ENCODE measurements at places on chromosomes 7 and 10. TPM values are rescaled to one million over a fixed set of nuclear protein-coding genes. Genes with fewer than 3 reads are reported as not detected.

- no peak for DNase-seq
These were observed 101.6 kb upstream of the EEPD1 start for GRCh38 chr7:36051501-36051900.

GRCh38 chr10:14299556-14299955, 31.2 kb downstream of the FRMD4A start:
- DNase-seq: no peak

The NPFFR1 gene
- total RNA-seq: not detected

DNA sequence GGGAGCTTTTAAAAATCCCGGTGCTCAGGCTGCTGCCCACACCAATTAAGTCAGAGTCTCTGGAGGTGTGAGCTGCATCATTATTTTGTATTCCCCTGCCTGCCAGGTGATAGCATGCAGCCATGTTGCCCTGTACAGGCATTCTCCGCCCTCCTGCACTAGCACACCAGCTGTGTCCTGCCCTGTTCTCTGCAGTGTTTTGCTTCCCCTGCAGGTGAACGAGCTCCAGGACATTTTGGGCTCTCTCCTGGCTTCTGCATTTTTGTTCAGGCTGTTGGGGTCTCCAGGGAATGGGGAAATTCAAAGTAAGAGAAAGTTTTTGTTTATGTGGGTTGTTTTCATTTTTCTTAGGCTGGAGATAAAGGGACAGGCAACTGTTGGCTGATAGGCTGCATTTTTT, 271.0 kb upstream of the COBL start:
- no peak for DNase-seq

GRCh38 chr10:63901881-63902280, 380.7 kb downstream of the REEP3 start:
- no peak for DNase-seq

DNA sequence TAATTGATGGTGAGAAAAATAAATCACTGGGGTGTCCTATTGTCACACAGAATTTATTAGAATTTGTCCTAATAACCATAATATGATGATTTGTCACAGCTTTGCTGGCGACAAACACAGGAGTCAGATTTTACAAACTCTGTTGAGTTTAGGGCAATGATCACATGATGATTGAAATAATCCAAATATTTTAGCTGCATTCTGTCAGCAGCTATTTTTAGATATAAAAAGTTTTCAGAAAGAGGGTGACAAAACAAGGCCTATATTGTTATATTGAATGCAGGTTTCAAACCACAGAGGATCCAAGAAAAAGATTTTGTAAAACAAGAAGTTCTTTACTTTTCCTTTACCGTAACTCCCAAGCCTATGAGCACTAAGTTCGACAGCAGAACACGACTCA, 178.8 kb downstream of the ADAM12 start:
- DNase-seq: no peak

The UTF1 gene
- total RNA-seq: 0.25 TPM

GRCh38 chr7:66371096-66371824, 166.1 kb downstream of the TPST1 start:
- DNase-seq: no peak

The IGFBP3 gene
- total RNA-seq: 0.87 TPM

GRCh38 chr7:129376778-129377700, 57.2 kb upstream of the STRIP2 start:
- no peak for DNase-seq

The TAC1 gene
- total RNA-seq: 0.76 TPM

- DNase-seq: no peak
These were observed 163.4 kb downstream of the PLXDC2 start for GRCh38 chr10:19979628-19980027.

The CYP3A7 gene
- not detected for total RNA-seq

DNA sequence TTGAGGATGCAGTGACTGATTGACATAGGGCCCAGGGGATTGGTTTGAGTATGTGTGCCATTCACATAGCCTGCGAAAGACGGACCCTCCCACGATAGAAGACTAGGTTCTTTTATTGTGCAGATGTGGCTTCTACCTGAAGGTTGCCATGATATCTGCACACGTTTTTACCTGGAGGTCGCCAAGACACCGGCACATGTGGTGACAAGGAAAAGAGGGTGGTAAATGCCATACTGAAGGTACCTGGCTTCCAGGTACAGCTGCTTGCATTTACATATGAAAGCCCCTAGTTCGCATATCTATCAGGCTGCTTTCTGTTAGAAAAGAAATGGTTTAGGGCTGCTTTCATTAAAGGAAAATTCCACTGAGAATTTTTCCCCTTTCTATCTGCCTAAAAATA, 43.6 kb downstream of the ZNF22 start:
- no peak for DNase-seq

GRCh38 chr10:133379801-133380666, 972 bp downstream of the PAOX start:
- no peak for DNase-seq

The OR2A12 gene
- not detected for total RNA-seq

DNA sequence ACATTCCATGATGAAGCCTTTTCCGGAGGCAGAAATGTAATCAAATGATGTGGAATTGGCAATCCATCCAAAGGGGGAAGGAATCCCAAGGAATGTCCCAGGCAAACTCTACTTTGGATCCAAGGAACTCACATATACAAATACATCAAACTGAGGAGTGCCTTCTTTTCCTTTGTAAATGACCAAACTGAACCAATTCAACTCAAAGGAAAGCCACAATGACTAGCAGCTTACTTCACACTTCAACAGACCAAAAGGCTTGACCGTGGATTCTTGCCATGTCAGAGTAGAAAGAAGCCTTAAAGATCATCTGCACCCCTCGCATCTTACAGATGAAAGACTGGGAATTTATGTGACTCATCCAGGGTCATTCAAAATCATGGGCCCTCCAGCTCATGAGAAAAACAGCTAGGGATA, 79.7 kb upstream of the MACROH2A2 start:
- no peak for DNase-seq

GRCh38 chr7:47332213-47332612, 249.7 kb downstream of the TNS3 start:
- no peak for DNase-seq

The MEST gene
- total RNA-seq: 5.9 TPM

GRCh38 chr10:29751240-29751639, 116.5 kb upstream of the SVIL start:
- no peak for DNase-seq

- DNase-seq: no peak
These were observed 21.6 kb upstream of the KLF6 start for GRCh38 chr10:3806603-3807002.

The GPRIN2 gene
- not detected for total RNA-seq

GRCh38 chr7:154744861-154745258, 258.1 kb downstream of the PAXIP1 start:
- no peak for DNase-seq

The GLCCI1 gene
- 6.1 TPM for total RNA-seq

DNA sequence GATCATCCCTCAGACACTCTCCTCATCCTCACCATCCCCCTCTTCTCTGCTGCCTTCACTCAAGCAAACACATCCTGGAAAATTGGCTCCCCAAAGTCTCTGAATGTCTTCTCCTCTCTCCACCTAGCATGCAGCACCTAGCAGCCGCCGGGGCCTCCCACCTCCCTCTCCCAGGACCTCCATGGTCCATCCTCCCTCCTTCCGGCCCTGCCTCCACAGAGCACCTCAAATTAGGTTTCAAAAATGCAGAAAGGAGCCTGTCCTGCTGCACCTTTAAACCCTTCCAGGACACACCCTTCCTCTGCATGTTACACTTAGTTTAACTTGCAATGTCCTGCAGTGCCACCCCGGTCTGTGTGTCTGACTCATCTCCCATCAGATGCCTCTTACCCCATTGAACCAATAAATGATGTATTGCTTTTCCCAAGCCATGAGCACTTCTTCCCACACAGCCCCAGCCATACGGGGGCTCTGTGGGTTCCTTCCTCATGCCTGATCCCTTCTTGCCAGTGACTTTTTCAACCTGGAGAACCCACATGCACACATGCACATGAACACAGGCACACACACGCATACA, 582.5 kb upstream of the MGMT start:
- DNase-seq: no peak

DNA sequence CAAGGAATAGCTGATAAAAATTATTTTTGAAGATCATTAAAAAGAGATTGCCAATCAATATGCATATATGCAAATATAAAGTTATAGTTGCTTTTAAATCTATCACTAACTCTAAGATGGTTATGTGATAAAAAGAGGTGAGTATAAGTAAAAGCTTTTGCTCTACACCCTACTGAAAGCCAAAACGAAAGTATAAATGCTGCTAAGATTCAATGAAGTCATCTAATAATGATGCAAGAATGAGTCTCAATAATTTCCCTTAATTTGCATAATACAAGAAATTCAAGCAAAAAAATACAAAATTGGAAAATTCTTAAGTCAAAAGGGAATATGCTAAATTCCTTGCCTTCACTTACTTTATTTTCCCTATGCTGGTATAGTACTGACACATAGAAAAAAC, 75.2 kb downstream of the WAPL start:
- no peak for DNase-seq

The ASB10 gene
- total RNA-seq: not detected

DNA sequence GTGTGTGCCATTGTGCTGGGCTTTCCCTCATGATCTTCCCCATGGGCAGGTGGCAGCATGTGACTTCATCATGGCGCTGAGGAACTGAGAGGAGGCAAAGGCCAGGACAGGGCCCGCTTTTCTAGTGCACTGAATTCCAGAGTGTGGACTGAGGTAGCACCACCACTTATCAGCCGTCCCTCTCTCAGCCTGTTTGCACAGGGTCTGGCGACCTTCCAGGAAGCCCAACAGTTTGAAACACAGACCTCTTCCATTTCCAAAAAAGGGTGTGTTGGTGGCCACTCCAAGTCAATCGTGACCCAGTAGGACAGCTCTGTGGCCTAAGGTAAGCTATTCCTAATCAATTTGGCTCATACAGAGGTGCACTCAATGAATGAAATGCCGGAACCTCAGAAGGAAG, 4.4 kb downstream of the DNAJC30 start:
- DNase-seq: no peak

DNA sequence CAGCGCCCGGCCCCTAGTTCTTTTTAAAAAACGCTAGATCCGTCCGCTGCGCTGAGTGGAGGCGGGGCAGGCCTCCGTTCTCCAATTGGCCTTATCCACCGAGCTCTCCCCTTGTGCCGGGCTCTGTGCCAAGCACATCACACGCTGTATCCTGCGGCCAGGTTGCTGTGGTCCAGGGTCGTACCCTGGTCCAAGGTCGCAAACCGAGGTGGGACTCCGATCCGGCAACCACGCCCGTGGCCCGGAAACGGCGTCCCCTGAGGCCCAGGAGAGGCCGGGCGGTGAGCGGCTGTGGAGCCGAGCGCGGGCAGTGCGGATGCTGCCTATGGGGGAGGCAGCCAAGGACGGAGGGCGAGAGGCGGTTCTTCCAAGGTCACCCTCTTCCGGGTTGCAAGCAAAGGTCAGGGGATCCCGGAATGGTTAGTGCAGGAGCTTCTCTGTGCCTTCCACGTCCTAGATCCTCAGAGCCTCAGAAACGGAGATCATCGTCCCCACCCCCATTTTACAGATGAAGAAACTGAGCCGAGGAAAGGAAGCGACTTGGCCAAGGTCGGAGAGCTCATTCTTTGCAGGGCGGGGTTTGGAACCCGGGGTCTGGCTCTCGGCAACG, 72.4 kb upstream of the LRRC4 start:
- no peak for DNase-seq

DNA sequence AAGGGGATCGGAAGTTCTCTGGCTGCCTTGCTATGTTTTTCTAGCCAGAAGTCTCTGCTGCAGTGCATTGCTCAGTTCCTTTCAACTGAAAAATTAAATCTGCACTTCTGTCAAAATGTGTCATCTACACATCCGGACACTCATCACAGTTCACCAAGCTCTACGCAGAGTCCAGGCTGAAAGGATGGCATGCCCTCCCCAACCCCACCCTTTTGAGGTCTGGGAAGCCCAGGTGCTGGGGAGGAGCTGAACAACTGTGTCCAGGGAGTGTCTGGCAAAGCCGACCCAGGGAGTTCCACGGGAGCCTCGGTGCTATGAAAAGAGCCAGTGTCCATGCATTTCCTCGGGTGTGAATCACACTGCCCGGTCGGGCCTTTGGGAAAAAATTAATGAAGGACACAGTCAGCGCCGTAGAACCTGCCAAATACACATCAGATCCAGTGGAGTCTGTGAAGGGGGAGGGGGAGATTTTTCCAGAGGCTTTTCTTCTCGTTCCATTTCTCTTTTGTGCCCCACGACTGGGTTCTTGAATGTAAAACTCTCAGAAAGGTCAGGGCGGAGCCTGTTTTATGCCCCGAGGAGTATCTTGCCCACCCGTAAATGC, 757 bp upstream of the PALS2 start:
- no peak for DNase-seq

DNA sequence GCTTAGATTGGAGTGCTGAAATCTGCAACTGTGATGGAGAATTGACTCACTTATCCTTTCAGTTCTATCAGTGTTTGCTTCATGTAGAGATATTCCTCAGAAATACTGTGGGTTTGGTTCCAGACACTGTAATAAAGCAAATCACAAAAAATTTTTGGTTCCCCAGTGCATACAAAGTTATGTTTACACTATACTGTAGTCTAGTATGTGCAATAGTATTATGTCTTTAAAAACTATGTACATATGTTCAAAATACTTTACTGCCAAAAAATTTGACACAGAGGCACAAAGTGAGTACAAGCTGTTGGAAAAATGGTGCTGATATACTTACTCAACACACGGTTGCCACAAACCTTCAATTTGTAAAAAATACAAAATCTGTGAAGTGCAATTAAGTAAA, 112.5 kb downstream of the EPC1 start:
- DNase-seq: no peak

The WAC gene
- total RNA-seq: 122 TPM

- no peak for DNase-seq
These were observed 492.9 kb upstream of the FOXK1 start for GRCh38 chr7:4189131-4189570.

DNA sequence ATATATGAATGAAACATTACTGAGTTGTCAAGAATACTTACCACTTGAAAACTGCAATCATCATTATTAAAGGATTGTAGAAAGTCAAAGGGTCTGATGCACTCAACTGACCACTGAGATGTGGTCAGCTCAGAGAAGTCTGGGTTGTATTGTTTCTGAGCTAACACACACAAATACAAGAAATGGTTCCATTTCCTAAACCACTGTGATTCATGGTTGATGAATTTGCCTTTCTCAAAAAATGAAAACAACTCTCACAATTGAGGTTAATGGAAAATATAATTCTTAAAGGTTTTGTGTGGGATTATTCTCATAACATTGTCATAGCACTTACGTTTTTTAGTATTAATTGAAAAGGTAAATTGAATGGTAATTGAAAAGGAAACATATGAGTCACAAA, 45.6 kb upstream of the TAS2R16 start:
- no peak for DNase-seq

All from activated T-cell treated with anti-CD3 and anti-CD28 coated beads, Interleukin-2, amount 50 U/mL, for 4 hours (primary cell).